ENCODE measurements at places on chromosomes 6 and 20.

- DNase-seq: no peak
Measured at GRCh38 chr20:34301587-34302311, 1.4 kb downstream of the AHCY start.

GRCh38 chr20:4502756-4503155 lies 219.0 kb upstream of the PRND start:
- DNase-seq: no peak

- no peak for DNase-seq
Measured at GRCh38 chr6:106772270-106773142, 143.1 kb downstream of the QRSL1 start.

DNA sequence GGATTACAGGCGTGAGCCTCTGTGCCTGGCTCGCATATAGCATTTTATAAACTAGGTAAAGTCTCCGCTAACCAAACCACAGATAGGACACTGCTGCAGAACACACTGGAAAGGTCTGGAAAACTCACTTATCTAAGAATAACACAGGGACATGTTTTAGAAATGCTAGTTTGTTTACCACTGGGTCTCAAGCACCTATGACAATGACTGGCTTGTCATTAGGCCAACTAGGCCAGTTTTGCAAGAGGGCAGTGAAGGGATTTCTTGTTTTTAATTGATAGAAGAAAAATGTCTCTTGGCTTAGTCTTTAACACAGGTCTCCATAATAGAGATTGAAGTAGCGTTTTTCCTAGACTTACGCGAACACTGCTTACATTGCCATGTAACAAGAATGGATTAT lies 201.4 kb downstream of the TMEM242 start:
- no peak for DNase-seq

- DNase-seq: no peak
Measured at GRCh38 chr20:5567644-5568043, 182.6 kb upstream of the SHLD1 start.

- no peak for DNase-seq
Measured at GRCh38 chr20:49230561-49231133, 11.4 kb downstream of the DDX27 start.

DNA sequence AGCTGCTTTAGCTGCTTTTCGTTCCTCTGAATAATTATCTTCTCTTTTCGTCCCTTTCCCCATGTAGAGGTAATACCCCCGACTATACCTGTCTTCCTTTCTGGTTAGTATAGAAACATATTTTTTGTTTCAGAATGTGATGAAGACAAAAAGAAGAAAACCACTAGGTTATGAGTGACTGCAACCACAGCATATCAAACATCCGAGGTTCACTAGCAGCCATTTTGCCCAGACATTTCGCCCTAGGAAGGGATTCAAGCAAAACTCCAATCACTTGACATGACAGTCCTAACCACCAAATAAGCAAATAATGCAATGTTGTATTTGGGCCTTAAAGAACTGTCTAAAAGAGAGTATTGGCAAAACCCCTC lies 9.4 kb downstream of the SNX5 start:
- no peak for DNase-seq

GRCh38 chr6:34929241-34929978 lies 40.4 kb downstream of the ANKS1A start:
- no peak for DNase-seq

Measured in stimulated activated CD4-positive, alpha-beta T cell treated with anti-CD3 and anti-CD28 coated beads, Interleukin-15, amount 100 ng/mL, for 1 hour (primary cell).